Stimulated activated CD4-positive, alpha-beta T cell treated with anti-CD3 and anti-CD28 coated beads, TNF-alpha, amount 100 ng/mL, for 4 hours (primary cell): ENCODE measurements at places on chromosomes 3 and 15.

- no peak for DNase-seq
These were observed 205.5 kb downstream of the STAG1 start for GRCh38 chr3:136546720-136547119.

- DNase-seq = no peak
These were observed 362.7 kb upstream of the ARRDC4 start for GRCh38 chr15:97597801-97598200.

GRCh38 chr3:188881954-188882641 is 289.7 kb upstream of the TPRG1 start:
- DNase-seq = no peak

- no peak for DNase-seq
These were observed 390.2 kb downstream of the NR2F2 start for GRCh38 chr15:96720656-96721055.

DNA sequence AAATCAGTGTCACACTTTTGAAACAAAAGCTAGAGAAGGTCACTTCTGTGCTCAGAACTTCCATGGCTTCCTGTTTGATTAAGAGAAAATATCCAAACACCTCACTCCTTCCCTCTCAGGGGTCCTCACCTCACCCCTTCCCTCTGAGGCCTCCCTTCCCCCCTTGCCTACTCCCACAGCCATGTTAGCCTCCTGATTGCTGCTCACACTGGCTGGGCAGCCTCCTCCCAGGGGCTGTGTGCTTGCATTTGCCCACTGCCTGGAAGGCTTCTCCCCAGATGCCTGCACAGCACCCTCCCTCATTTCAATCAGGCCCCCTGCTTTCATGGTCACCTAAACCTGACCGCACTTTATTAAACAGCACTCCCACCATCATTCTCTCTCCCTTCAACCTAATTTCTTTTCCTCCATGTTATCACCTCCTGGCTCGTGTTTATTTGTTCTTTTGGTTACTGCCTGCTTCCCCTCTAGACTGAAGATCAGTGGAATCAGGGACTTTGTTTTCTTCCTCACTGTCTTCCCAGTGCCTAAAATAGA is 10.4 kb downstream of the BOC start:
- DNase-seq = no peak

DNA sequence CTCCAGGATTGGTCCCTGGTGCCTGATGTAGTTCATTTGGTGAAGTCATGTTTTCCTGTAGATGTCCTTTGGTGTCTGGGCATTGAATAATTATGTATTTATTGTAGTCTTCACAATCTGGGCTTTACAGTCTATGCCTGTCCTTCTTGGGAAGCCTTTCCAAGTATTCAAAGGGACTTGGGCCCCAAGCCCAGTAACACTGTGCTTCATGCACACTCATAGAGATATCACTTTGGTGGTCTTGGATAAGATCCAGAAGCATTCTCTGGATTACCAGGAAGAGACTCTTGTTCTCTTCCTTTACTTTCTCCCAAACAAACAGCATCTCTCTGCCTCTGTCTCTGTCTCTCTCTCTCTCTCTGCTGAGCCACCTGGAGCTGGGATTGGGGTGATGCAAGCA is 281.1 kb upstream of the GOLGA6L4 start:
- no peak for DNase-seq

DNA sequence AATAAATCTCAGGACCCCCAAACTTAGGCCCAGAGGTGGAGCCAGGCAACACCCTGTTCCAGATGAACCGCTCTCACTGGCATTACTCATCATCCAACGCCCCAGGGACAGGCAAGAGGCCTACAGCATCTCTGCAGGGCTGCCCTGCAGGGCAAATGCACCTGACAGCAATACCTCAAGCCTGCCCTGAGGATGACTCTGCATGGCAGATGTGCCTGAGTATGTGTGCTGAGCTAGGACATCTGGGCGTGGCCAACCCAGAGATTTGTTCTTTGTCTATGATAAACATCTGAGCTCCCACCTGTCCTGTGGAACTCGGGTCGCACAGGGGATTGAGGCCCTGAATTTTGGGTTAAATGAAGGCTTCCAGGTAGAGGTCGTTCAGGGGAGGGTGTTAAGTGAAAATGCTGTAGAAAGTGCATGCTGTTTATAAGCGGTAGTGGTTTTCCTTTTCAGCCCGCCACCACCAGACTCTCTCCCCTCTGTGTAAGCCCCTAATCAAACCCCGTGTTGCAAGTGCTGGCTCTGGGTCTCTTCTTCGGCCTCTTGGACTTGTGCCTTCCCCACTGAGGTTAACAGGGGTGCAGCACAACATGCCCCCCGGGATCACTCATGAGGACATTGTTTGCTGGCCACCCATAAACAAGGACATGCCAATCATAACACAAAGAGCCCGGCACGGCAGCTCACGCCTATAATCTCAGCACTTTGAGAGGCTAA is 92.3 kb downstream of the ATP10A start:
- no peak for DNase-seq
